Posterior cingulate gyrus (tissue), 11 donors: ENCODE measurements at places on chromosomes 2 and 18.
A peak's percentile ranks its signal among the peaks of the same experiment; 100 is the strongest.

- no peak for DNase-seq
Observed at GRCh38 chr2:183242937-183243336, 118.7 kb downstream of the NUP35 start.

- no peak for DNase-seq
Observed at GRCh38 chr2:33681364-33681757, 82.3 kb upstream of the FAM98A start.

- DNase-seq, result no peak
Observed at GRCh38 chr2:128327180-128327964, 8.7 kb upstream of the HS6ST1 start.

- no peak for DNase-seq
Observed at GRCh38 chr2:98775146-98775986, 44.4 kb upstream of the MGAT4A start.

DNA sequence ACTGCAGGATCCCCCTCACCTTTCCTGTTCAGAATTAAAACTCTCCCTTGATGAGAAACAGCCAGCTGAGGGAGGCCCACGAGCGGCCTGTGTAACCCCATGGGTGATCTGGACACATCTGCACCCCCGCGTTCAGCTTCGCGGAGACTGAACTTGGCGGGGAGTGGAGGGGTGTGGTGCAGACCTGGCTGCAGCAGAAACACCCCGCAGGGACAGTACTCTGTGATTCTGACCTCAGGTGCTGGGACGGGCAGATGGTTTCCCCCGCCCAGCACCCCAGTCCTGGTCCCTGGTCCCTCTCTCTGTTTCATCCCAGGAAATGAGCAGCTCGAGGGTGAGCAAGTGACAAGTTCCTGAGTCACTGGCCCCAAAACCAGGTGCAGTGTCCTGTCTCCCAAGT lies 41.2 kb downstream of the GBX2 start:
- DNase-seq, result peak; percentile 46

GRCh38 chr2:240139011-240139441 lies 1.4 kb downstream of the OTOS start:
- no peak for DNase-seq

- no peak for DNase-seq
Observed at GRCh38 chr18:44927127-44927849, 246.6 kb downstream of the SETBP1 start.

- no peak for DNase-seq
Observed at GRCh38 chr2:237214030-237214675, 128.5 kb downstream of the COPS8 start.

DNA sequence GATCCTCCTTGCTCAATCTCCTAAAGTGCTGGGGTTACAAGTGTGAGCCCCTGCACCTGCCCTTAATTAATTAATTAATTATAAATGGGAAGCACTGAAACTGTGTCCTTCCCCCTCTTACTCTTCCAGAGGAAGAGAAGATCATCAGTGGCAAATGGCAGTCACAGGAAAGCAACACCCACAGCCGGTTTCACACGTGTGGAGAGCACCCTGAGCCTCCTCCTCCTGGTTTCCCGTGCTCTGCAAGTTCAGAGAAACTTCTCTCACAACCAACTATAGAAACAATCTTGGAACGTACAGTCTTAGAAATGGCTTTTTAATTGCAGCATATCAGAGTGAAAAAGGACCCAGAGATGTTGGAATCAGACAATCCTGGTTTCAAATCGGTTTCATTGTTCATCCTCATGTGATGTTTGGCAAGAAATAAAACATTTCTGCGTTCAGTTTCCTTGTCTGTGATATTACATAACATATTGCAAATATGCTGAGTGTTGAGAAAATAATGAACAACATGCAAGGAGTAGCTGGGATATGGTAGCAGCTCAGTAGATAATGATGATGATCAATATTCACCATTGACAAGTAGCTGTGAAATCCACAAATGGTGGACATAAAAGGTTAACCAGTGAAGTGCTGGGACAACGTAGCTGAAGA lies 141.0 kb upstream of the KCTD1 start:
- DNase-seq, result no peak

DNA sequence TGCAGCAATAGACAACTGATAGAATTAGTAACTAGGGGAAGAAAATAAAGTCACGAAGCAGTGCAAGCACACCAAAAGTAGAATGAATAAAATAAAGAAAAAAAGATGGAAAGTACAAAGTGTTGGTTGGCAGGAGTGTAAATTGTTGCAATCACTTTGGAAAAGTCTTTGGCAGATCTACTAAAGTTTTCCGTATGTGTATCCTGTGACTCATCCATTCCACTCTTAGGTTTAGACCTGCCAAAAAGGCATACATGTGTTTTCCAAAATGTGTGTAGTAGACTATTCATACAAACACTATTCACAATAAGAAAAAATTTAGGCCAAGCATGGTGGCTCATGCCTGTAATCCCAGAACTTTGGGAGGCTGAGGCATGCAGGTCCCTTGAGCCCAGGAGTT lies 282.1 kb upstream of the FSIP2 start:
- no peak for DNase-seq

DNA sequence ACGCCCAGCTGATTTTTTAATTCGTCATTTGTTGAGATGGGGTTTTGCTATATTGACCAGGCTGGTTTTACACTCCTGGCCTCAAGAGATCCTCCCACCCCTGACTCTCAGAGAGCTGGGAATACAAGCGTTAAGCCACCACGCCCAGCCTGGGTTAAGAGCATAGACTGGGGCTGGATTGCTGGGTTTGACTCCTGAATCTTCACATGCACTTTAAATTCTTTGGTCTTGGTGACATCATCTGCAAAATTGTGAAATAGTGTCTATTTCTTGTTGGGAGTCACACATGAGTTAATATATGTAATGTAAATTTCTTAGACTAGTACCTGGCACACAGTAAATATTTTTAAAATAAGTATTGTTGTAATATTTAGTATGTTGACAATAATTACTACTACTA lies 257.4 kb downstream of the DOK6 start:
- peak; percentile 56 for DNase-seq

- DNase-seq, result no peak
Observed at GRCh38 chr2:213934560-213934959, 476.3 kb upstream of the VWC2L start.

DNA sequence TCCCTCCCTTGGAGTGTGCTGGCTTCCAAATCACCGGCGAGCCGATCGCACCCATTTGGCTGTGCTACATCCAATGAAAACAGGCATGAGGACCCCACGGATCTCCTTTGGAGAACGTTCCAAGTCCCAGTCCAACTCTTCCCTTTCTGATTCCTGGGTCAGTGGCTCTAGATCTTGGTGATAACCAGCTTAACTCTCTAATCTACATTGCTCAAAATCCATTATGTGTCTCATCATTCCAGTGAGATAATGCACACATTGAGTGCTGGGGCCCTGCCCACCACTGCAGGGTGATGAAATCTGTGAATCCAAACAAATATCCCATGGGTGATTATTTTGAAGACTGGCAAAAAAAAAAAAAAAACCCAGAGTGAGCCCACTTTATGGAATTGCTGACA lies 232.7 kb upstream of the COPS8 start:
- DNase-seq, result no peak

- no peak for DNase-seq
Observed at GRCh38 chr2:115165529-115166109, 723.2 kb downstream of the DPP10 start.

- no peak for DNase-seq
Observed at GRCh38 chr2:8078705-8079104, 603.2 kb upstream of the ID2 start.

DNA sequence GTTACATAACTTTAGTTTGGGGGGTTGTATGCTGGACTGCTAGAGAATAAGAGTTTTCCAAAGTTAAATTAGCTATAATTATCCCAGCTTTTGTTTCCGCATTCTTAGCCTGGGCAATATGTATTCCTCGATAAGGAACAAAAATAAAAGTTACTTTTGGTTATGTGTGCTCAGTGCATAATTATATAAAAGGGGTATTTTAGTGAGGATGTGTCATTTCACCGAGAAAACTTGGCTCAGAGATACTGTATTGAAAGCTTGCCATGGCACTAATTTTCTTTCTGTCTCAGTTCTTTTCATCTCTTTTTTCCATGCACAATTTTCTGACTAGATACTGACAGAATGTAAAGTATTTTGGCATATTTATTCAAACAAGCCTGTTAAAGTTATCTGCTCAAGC lies 28.2 kb downstream of the ARHGAP15 start:
- no peak for DNase-seq

DNA sequence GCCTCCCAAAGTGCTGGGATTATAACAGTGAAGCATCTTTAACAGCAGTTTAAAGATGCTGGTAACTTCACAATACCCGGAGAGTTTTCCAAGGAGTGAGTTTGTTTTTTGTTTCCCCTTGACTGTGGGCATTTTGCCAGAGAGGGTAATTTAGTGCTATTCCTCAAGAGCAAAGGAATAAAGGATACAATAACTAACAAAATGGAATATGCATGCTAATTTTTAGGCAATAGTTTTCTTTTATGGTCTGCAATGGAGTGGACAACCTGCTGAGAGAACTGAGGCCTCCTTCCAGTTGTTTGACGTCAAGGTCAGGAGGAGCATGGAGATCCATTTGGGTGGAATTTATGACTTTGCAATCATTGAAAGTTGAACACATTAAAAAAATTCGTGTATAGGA lies 15.9 kb upstream of the GREB1 start:
- DNase-seq, result no peak

DNA sequence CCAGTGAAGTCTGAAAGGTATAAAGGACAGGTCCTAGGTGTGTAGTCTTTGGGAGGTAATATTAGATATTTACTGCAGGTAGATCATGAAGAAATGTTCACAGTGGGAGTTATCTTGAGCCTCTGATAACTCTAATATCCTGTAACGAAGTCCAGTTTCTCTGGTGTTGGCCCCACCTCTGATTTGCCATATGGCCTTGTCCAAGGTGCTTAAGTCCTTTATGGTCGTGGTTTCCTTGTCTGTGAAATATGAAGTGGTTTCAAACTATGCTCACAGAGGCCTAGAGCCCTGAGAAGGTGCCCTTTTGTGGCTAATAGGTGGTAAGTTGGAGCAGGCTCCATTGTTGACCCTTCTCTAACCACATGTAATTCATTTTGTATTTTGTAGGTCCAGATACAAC lies 190.7 kb downstream of the ICOS start:
- no peak for DNase-seq

DNA sequence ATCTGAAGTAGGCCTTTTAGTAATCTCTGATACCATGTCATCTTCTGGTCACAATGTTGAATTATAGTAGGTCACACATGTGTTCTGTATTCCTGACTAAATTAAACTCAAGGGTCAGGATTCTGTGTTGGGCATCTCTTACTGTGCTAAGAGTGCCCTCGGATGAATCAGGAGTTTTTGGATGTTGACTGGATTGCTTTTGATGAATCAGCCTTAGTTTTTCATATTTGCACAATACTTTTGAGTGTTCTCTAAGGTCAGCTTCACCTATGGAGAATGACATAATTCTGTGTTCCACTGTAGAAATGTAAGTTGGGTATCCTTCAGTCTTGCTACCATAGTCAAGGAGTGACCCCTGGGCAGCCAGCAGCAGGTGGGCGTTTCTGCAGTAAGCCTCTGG lies 190.1 kb downstream of the PTPRM start:
- DNase-seq, result no peak

DNA sequence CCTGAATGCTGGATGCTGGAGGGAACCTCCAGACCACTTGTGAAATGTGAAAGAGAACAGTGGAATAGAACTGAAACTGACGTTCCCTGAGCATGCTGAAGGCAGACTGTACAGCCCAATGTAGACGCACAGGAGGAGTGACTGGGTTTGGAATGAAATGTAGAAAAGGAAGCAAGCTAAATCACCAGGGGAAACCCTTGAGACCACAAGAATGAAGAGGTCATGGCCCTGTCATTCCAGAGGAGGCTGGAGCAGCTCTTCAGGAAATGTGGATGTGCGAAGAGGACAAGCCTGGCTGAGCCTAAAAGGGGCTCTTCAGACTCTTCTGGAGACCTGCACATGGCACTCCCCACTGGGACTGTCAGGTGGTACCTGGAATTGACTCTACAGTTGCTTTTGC lies 118.5 kb upstream of the ALPP start:
- DNase-seq, result no peak

DNA sequence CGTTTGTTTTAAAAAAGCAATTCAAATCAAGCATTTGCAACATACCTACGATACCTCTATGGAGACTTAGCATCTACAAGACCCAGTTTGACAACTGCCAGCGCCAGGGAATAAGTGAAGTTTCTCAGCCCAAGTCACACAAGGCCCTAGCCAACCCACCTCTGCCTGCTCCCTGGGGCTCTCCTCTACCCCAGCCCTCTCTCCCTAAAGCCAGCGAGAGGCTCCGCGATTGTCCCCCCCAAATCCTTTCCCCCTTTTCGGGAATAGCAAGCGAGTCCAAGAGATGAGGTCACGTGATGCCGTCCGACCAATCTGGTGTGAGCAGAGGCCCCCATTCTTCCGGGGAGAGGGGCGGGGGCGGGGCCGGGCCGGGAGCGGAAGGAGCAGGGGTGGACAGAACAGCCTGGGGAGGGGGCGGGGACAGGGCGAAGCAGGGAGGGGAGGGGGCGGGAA lies 102.2 kb upstream of the RAB6C start:
- DNase-seq, result peak; percentile 93

GRCh38 chr2:76197842-76198448 lies 487.2 kb upstream of the GCFC2 start:
- DNase-seq, result no peak

DNA sequence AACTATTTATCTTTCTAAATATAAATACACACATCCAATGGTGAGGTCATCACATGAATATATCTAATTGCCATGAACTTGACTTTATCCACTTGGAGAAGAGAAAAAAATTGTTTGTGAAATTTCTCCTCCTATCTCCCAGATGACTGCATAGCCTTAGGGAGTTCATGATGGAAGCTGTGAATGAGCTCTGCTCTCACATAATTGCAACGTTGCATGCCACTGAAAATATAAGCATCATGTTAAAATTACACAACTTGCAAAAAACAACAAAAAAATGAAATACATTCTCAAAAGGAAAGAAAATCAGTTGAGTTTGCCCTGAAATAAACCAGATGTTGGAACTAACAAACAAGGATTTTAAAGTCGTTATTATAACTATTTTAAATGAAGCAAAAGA lies 50.6 kb upstream of the OSR1 start:
- DNase-seq, result no peak

DNA sequence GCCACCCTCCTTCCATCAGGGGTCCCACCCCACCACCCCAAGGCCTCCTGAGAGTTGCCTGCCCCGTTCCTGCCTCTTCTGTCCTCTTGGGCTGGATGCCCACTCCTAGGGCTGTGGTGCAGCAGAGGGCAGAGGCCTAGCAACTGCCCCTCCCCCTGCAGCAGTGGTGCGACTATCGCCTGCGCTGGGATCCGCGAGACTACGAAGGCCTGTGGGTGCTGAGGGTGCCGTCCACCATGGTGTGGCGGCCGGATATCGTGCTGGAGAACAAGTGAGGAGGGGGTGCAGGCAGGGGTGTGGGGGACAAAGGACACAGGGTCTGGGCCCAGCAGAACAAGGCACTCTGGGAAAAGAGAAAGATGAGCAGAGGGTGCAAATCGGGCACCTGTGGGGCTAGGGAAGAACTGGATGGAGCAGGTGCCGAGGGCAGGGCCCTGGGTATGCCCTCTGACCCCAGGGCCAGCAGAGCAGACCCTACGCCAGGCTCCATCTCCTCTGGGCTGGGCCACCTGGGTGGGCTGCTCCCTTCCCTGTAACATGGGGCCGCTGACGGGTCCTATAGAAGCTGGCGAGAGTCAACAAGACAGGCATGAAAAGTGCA lies 1.0 kb downstream of the CHRNG start:
- no peak for DNase-seq
